PC-3 (cell line): ENCODE measurements at places on chromosomes 7 and 10. TPM values are rescaled to one million over a fixed set of nuclear protein-coding genes. Genes with fewer than 3 reads are reported as not detected.

- peak overlapping the region; percentile 13 for H3K27ac ChIP-seq
- no peaks in the 10 kb centered on the region for H3K27me3 ChIP-seq
- no peaks in the 10 kb centered on the region for H3K36me3 ChIP-seq
- H3K4me1 ChIP-seq = peaks cover 23% of the 10 kb centered on the region
- H3K4me3 ChIP-seq = no peak overlapping the region
Observed at GRCh38 chr7:146411975-146412374, 295.4 kb downstream of the CNTNAP2 start.

- no peak within 1 kb of the TSS for H3K4me3 ChIP-seq
- H3K36me3 ChIP-seq = no peaks in the 10 kb centered on the region
- no peak for DNase-seq
- no peaks in the 10 kb centered on the region for H3K4me1 ChIP-seq
Observed at GRCh38 chr10:133565441-133566294, at the start of gene SYCE1. SYCE1 (minus strand) TSS chr10:133565583; CDS start chr10:133565529, 54 bp downstream.

C10orf62 gene
- not detected in 2 replicates for total RNA-seq

- H3K4me1 ChIP-seq = peaks cover 45% of the 10 kb centered on the region
- H3K36me3 ChIP-seq = no peaks in the 10 kb centered on the region
- peak; percentile 94 for DNase-seq
- peak overlapping the region; percentile 100 for H3K27ac ChIP-seq
- H3K4me3 ChIP-seq = no peak overlapping the region
Observed at GRCh38 chr10:103238506-103239252, 7.0 kb upstream of the RPEL1 start.

DNA sequence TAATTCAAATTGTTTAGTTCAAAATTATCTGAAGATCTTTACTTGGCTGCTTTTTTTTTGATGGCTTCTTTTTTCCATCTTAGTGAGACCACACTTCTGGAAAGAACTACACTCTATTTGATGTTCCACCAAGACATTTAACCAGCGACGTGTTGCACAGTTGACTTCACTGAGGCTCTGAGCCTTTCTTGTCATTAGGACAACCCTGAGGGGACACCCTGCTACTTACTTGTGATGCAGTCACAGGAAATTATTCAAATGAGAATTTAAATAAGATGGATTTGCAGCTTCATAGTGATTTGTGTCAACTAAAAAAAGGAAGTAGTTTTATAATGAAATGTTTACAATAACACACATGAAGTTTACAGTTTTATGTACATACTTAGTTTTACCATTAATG lies 25.6 kb upstream of the PIK3CG start:
- DNase-seq = no peak
- H3K27me3 ChIP-seq = peaks cover 12% of the 10 kb centered on the region
- no peak overlapping the region for H3K27ac ChIP-seq
- no peaks in the 10 kb centered on the region for H3K36me3 ChIP-seq

DNA sequence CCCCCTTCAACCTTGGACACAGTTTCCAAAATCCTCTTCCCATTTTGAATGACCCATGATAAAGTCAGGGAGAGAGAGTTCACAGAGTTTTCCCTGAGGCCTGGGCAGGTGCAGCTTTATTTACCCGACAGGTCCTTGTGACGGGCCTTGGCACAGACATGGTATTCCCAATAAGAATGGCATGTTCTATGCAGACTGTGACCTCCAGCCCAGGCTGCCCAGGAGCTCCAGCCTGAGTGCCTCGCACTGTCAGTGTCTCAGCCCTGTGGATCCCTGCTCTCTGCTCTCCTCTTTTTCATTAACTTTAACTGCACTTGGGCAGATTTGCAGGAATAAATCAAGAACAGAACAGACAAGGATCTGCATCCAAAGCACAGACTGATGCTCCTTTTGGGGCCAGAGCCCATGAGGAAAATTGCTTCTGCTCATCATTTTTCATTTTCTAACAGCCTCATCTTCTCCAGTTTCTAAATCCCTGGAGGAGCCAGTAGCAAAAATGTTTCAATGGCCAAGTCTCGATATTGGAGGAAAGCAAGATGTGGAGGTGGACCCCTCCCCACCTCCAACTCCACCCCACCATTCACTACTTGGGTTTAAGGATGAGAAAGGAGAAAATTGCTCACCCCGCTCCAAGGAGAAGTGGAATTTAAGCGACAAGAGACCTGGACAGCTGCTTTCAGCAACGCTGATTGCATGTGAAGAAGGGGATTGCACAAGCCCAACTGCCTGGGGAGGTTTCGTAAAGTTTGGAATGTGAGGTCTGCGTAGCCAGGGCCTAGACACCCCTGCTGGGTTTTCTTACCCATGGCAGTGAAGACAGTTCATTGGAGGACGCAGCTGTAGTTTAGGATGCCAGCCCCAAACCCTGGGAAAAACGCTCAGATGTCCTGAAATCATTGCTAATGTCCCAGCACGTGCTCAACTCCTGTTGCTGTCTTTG lies 225.9 kb downstream of the WDR11 start:
- H3K27me3 ChIP-seq = peaks cover 46% of the 10 kb centered on the region
- DNase-seq = no peak
- no peaks in the 10 kb centered on the region for H3K4me1 ChIP-seq
- H3K27ac ChIP-seq = no peak overlapping the region
- H3K4me3 ChIP-seq = no peak overlapping the region
